ENCODE measurements at places on chromosomes 5 and 9. TPM values are rescaled to one million over a fixed set of nuclear protein-coding genes. Genes with fewer than 3 reads are reported as not detected.

- no peaks in the 10 kb centered on the region for H3K36me3 ChIP-seq
- H3K27ac ChIP-seq: no peak overlapping the region
- no peaks in the 10 kb centered on the region for H3K4me1 ChIP-seq
- no peaks in the 10 kb centered on the region for H3K27me3 ChIP-seq
These were observed 105.6 kb upstream of the GDNF start for GRCh38 chr5:37945446-37945845.

DNA sequence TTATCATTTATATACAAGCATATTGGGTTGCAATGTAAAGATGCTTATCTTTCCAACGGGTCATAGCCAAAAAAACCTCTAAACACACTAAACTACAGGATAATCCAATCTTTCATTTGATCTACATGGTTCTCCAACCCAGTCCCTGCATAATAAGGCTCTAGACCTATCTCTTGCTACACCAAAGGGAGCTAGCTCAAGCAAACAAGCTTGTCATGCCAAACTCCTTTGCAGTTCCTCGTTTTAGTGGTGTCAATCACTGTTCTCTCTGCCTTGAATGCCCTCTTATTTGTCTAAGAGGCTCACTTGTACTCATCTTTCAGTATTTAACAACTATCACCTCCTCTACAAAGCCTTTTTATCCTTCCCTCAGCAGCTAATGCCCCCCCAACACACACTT is 5.6 kb downstream of the HOMER1 start:
- DNase-seq: no peak
- H3K4me3 ChIP-seq: no peak overlapping the region
- no peaks in the 10 kb centered on the region for H3K36me3 ChIP-seq
- H3K4me1 ChIP-seq: no peaks in the 10 kb centered on the region

TSTD2 gene
- 22.7 TPM for total RNA-seq

DNA sequence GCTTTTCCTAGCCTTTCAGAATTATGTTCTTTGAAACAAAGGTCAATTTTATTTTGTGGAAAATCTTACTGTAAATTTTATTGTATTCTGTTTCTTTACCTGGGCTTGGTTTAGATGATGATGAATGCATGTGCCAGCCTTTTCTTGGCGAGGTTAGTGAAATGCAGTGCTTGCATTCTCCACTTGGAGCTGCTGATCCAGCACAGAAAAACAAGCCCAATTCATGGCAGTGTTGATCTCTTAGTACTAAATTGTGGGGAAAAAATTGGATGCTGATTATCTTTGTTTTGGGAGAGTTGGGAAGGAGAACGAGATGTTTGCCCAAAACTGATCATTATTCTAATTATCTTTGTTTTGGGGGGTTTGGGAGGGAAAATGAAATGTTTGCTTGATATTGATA is 3.7 kb downstream of the HABP4 start:
- H3K4me1 ChIP-seq: no peaks in the 10 kb centered on the region
- no peaks in the 10 kb centered on the region for H3K27me3 ChIP-seq
- no peak for DNase-seq
- H3K4me3 ChIP-seq: no peak overlapping the region
- H3K36me3 ChIP-seq: no peaks in the 10 kb centered on the region

GRCh38 chr5:32098890-32099310 is 75.2 kb downstream of the GOLPH3 start:
- H3K4me3 ChIP-seq: no peak overlapping the region
- no peaks in the 10 kb centered on the region for H3K4me1 ChIP-seq
- H3K27me3 ChIP-seq: no peaks in the 10 kb centered on the region
- peaks cover 6% of the 10 kb centered on the region for H3K36me3 ChIP-seq

- no peaks in the 10 kb centered on the region for H3K27me3 ChIP-seq
- H3K4me1 ChIP-seq: no peaks in the 10 kb centered on the region
- H3K4me3 ChIP-seq: no peak overlapping the region
These were observed 51.9 kb downstream of the GALNT10 start for GRCh38 chr5:154242442-154242841.

DNA sequence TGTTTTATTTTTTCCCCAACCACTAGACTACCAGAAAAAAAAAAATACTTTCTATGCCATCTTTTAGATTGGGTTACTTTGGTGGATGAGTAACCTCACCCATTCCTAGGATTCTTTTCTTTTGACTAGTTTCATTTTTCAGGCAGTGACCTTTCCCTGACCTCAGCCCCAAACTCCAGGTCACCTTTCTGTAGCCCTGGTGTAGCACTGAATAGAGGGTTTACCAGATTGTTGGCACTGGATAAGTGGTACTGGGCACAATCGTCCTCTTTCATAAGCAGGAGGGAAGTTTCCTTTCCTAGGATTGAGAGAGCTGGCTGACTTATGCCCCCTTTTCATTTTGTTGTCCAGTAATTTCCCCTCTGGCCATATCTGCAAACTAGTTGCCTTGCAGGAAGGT is 169.4 kb upstream of the TMEM161B start:
- DNase-seq: no peak
- no peak overlapping the region for H3K27ac ChIP-seq
- H3K36me3 ChIP-seq: no peaks in the 10 kb centered on the region
- H3K4me1 ChIP-seq: no peaks in the 10 kb centered on the region
- H3K4me3 ChIP-seq: no peak overlapping the region
- H3K27me3 ChIP-seq: no peaks in the 10 kb centered on the region

SNCB gene
- total RNA-seq: not detected

DNA sequence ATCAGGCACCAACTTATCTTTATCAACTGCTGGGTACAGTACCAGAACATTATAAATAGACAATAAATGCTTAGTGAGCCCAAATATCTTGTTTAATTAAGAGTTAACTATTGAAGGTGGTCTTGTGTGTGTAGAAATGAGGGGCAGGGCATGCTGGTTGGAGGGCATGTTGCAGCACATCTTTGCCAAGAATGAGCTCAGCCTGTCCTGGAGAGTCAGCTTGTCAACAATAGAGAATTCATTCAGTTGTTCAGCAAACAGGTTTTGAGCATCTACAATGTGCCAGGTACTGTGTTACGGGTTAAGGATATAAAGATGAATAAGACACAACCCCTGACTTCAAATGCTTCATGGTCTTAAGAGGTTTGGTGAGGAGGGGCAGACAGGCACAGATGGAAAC is 19.2 kb upstream of the F2RL1 start:
- H3K27ac ChIP-seq: no peak overlapping the region
- no peaks in the 10 kb centered on the region for H3K27me3 ChIP-seq
- DNase-seq: no peak

ALDH7A1 gene
- 35.5 TPM for total RNA-seq

DNA sequence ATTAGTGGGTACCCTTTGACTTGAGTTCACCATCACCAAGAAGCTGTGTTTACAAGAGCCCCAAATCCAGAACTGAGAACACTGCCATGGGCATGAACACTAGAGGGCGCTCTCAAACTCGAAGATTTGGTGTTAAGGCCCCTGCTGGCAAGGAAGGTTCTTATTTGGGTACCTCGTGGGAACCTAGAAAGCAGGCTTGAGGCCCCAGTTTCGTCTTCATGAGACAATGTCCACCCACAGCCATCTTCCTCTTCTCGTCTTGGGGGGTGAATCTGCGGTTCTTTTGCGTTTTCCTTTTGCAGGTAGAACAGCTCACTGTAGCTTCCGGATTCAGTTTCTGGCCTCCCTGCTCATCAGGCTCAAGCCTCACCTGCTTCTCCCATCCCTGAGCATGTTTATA is 184.0 kb downstream of the SEMA5A start:
- H3K4me1 ChIP-seq: no peaks in the 10 kb centered on the region
- H3K27ac ChIP-seq: no peak overlapping the region
- H3K27me3 ChIP-seq: no peaks in the 10 kb centered on the region

IFNB1 gene
- not detected for total RNA-seq

NUP155 gene
- 19.2 TPM for total RNA-seq

TMEM252 gene
- total RNA-seq: not detected

ECSCR gene
- total RNA-seq: 51.3 TPM

DNA sequence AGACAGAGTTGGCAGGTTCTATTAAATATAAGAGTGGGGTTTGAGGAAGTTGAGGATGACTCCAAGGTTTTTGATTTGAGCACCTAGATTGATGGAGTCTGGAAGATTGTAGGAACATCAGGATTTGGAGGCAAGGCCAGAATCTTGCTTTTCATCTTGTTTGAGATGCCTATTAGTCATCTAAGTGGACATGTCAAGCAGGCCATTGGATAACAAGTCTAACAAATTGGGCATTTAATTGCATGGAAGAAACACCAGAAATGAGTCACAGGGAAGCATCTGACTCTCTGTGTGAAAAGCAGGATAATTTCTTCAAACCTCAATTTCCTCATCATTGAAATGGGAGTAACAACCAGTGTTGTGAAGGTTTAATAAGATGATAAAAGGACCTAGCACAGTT is 53.3 kb upstream of the ARL15 start:
- no peak for DNase-seq
- H3K4me3 ChIP-seq: no peak overlapping the region
- H3K36me3 ChIP-seq: no peaks in the 10 kb centered on the region
- H3K27ac ChIP-seq: no peak overlapping the region
- H3K27me3 ChIP-seq: no peaks in the 10 kb centered on the region

- H3K4me3 ChIP-seq: no peak overlapping the region
- no peak overlapping the region for H3K27ac ChIP-seq
- no peaks in the 10 kb centered on the region for H3K36me3 ChIP-seq
- no peaks in the 10 kb centered on the region for H3K27me3 ChIP-seq
- no peak for DNase-seq
These were observed 28.7 kb upstream of the ZNF354B start for GRCh38 chr5:178831049-178831448.

ZNF354C gene
- 10.2 TPM for total RNA-seq

All from aorta (tissue), 5 donors.